ENCODE measurements at places on chromosomes 12 and 14. TPM values are rescaled to one million over a fixed set of nuclear protein-coding genes. Genes with fewer than 3 reads are reported as not detected.

Gene PGF
- 529 TPM for total RNA-seq

Gene MMP17
- total RNA-seq, result 24.3 TPM

Gene ST8SIA1
- total RNA-seq, result 1.0 TPM

Gene ACSS3
- 0.10 TPM for total RNA-seq

Gene DDX47
- 49.5 TPM for total RNA-seq

Gene GDF3
- 0.53 TPM for total RNA-seq

Gene SLC6A12
- total RNA-seq, result 0.70 TPM

Gene KCTD10
- 86.2 TPM for total RNA-seq

Gene DPF3
- 6.2 TPM for total RNA-seq

Gene BCL11B
- not detected for total RNA-seq

Gene AQP6
- not detected for total RNA-seq
